NCI-H1694 (cell line): ENCODE measurements at places on chromosomes 11 and 22.

GRCh38 chr11:118961591-118961990 lies 5.5 kb downstream of the UPK2 start:
- no peak for DNase-seq

GRCh38 chr22:46162285-46162684 lies 12.0 kb downstream of the PPARA start:
- DNase-seq = no peak

DNA sequence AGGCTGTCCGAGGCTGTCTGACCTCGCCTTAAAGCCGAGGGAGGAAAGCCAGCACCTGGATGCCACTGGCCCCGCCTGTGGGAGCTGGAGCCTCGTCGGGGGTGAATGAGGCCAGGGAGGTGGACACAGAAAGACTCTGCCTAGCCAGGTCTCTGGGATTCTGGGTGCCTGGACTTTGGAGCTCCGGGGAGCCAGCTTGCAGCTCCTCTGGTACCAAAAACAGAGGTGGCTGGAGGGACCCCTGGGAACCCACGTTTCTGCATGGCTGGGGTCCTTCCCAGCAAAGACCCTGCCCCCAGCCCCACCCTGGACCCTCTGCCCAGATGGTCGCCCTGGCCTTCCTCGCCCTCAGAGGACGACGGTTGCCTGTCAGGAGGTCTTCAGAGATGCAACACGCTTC lies 239.7 kb downstream of the BRD1 start:
- no peak for DNase-seq

DNA sequence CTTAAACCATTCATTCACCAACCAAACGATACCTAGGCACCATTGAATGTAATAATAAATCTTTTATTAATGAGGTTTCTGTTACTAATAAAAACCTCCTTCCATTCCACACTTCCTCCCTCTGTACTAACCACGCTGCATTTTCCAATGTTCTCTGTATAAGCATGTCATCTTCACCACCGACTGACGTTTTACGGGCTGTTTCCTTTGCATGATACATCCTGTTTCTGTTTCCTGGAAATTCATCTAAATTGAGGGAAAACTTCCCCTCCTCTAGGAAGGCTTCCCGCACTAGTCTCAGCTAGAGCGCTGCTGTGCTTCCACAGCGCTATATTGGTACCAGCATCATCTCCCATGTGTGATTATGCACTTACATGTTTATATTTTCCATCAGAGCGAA lies 2.1 kb downstream of the OR4D10 start:
- DNase-seq = no peak

GRCh38 chr11:32779136-32779535 lies 15.3 kb downstream of the CCDC73 start:
- DNase-seq = no peak

GRCh38 chr11:130157840-130158239 lies 1.7 kb upstream of the ST14 start:
- DNase-seq = no peak

GRCh38 chr11:3840870-3841425 lies at the start of gene RHOG:
RHOG (minus strand) TSS chr11:3840959; CDS start chr11:3828138, 12,821 bp downstream.
- no peak for DNase-seq

DNA sequence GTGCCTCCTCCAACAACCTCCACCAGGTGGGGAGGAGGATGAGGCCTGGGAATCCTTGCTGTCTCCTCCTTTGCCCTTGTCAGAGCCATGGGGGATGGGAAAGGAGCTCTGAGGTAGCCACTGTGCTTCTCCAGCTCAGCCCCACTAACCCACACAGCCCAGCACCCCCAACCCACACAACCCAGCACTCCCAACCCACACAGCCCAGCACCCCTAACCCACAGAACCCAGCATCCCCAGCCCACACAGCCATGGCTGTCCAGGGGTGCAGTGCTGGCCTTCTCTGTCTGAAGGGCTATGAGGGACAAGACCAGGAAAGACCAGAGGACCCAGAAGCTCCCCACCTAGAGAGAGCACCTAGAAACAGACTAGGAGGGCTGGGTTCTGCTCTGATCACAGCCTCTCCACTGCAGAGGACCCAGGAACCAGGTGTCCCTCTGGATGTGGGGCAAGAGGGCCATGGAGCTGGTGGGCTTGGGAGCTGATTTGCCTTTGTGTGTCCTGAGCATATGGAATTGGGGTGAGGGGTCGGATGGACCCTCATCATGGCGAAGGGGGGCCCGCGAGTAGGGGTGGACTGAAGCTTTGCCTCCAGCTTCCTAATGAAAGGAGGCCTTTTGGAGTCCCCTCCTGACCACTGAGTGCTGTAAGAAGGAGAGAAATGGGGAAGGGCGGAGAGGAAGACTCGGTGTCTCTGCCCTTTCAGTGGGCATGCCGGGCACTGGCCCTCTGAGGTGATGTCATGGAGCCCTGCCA lies 117.6 kb upstream of the THY1 start:
- DNase-seq = no peak

DNA sequence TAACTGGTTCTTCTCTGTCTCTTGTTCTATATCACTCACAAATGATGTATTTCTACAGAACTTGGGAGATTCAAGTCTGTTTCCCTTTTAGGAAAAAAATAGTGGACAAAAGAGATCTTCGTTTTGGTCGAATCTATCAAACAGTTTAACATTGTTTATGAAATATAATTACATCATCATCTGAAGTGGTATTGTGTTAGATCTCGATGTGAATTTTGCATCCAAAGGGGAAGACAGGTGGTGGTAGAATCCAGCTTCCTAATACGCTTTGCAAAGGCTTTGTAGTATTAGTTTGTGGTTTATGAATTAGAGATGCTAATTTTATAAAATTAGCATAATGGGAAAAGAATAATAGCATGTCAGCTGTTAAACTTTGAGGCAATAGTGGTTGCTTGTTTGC lies 3.4 kb downstream of the SIK2 start:
- no peak for DNase-seq

GRCh38 chr22:27474112-27474571 lies 327.4 kb downstream of the MN1 start:
- no peak for DNase-seq

DNA sequence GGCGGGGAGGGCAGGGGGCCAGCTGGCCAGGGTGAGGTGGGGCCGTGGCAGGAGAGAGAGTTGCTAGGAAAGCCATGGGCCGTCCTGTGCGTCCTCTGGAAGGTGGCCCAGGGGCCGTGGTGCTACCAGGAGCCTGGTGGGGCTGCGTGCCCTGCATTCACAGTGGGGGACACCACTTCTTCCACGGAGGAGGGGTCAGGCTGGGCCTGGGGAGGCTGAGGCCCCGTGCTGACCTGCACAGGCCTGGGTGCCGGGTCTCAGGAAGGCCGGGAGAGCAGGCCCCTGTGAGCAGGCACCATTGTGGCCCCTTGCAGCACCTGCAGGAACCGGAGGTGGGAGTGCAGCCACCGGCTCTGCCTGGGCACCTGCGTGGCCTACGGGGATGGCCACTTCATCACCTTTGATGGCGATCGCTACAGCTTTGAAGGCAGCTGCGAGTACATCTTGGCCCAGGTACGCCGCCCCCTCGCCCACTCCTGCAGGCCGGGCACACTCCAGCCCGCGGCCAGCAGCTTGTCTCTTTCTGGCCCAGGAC lies 12.0 kb downstream of the MUC5B start:
- no peak for DNase-seq

DNA sequence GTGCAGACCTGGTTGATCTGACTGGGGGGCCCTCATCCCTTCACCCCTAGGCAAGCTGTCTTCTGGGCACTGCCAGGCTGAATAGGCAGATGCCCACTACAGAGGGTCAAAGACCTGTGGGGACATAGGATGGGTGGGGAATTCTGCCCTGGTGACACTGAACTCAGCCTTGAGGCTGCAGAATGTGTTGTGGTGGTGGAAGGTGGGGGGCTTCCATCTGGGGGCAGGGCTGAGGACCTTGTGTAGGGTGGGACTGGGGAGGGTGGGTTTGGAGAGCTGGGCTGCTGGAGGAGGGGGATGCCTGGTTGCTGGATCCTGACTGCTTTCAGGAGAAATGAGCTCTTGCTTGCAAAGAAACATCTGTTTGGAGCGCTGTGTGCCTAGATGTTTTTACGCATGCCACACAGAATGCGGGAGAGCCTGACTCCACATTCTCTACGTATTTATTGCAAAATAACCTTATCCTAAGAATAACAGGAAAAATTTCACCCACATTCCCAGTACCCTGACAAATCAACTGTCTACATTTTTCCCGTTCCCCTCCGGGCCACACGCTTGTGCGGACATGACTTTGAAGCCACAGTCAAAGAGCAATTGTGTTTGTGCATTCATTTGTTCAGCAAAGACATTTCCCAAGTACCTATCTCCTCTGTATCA lies 18.3 kb downstream of the SMIM38 start:
- DNase-seq = no peak

GRCh38 chr11:61969391-61969758 lies 1.9 kb upstream of the FTH1 start:
- DNase-seq = no peak

DNA sequence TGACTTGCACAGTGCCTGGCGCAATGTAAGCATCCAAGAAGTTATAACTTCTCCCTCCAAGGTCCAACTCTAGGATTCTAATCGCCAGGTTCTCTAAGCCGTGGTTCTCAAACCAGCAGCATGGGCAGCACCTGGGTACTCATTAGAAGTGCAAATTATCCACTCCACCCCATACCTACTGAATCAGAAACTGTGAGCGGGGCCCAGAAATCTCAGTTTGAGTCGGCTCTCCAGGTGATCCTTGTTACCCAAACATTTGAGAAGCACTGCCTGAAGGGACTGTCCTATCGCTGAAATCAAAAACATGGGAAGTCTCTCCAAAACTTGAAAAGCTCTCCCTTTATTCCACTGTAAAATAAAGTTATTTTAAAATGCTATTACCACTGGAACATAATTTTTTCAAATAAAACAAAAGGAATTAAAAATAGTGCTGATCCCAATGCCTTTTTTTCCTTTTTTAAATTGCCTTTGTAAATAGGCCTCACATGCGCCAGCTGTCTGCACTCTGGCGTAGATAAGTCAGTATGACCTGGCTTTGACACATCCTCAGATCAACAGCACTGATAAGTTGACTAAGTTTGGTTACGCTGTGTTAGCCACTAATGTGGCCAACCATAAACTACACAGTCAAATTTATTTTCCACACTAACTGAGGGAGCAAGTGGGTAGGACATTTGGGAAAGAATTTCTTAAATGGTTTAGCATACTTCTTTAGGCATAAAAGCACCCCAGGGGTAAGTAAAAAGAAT lies 8.4 kb upstream of the CTR9 start:
- DNase-seq = no peak

DNA sequence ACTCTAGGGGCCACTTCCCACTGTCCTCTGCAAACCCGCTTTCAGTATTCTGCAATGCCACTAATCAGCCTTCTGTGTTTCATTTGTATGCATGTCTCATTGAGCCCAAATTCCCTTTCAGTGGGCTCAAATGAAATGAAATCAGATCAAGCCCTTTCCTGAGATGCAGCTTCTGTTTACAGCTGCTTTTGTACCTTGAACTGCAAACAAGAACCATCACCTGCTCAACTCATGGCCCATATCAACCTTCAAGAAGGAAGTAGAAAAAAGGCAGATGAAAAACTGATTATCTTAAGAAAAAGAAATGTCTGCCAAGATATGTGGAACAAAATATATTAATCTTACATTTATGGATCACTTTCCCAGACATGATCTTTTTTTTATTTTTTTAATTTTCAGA lies 141.1 kb upstream of the ARHGAP42 start:
- no peak for DNase-seq

GRCh38 chr11:6927030-6927617 lies 898 bp downstream of the ZNF215 start:
- DNase-seq = no peak

DNA sequence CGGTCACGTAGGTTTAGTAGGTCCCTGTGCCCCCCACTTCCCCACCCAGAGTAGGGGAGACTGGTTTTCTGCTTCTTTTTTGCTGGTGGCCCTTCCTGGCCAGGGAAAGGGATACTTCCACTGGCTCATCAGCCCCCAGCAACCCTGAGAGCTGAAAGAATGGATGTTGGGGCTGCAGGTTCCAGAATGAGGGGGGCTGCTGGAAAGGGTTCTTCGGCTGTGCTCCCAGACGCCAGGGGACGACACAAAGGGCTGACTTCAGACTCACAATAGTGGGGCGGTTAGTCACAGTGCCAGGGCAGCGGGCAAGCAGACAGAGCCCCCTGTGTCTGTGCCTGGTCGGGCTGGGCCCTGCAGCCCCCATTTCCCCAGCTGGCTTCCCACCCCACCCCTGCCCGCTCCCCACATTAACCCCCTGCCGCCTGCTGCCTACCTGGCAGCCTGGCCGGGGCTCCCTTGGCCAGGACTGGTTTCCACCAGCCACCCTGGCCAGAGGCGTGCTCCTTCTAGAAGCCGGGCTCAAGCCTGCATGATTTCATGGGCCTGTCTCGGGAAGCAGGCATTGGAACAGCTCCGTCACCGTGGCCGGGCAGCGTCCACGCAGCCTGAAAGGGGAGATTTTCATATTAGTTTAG lies 79.1 kb upstream of the WNT7B start:
- DNase-seq = no peak

DNA sequence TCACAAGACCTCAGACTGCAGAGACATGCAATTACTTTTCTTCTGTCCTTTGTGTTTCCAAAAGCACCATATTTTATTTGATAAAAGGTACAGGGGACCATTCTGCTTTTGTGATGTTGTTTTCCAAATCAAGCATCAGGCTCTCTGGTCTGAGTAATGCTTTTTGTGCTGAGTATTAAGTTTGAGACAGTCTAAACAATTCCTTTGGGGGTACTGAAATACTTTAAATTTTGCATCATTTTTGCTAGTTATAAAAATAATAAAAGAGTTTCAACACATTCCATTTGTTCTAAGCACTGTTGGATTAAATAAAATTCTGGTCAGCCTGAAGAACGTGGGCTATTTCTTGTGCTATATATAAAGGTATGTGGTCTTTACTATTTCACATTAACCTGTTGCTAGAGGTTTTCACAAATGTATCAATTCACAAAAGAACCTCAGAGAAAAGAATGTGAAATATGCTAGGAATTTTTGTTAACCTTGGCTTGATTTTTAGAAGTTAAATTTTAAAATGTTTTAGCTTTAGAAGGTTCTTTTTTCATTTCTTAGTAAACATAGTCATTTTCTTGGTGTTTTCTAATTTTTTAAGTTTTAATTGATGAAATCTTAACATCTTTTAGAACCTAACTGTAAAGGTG lies 61.6 kb downstream of the C22orf31 start:
- no peak for DNase-seq

- no peak for DNase-seq
Measured at GRCh38 chr11:8100158-8100557, 19.1 kb downstream of the TUB start.

- DNase-seq = peak; percentile 69
Measured at GRCh38 chr11:60899046-60899936, 7.1 kb downstream of the PRPF19 start.

GRCh38 chr11:63592975-63593395 lies 21.2 kb downstream of the PLAAT3 start:
- DNase-seq = no peak

GRCh38 chr11:125348674-125349309 lies 147.3 kb downstream of the FEZ1 start:
- no peak for DNase-seq

- no peak for DNase-seq
Measured at GRCh38 chr11:35305670-35306382, 113.5 kb downstream of the SLC1A2 start.

DNA sequence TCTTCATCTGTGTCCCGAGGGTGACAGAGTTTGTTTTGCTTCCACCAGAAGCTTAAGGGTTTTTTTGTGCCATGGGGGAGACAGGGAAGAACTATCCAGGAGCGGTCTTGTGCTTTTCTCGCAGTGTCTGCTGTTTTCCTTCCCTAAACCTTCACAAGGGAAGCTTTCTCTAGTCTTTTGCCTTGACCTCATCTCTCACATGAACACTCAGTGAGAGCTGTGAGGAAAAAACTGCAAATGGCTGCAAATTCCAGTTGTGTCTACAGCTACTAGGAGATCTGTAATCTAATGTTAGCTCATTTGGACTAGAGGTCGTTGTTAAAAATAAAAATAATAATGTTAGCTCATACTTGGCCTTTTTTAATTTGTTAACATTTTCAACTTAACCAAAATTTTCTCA lies 264.7 kb upstream of the SESN3 start:
- no peak for DNase-seq
